ENCODE measurements at places on chromosomes 6 and 20. TPM values are rescaled to one million over a fixed set of nuclear protein-coding genes. Genes with fewer than 3 reads are reported as not detected.
A peak's percentile ranks its signal among the peaks of the same experiment; 100 is the strongest.

DNA sequence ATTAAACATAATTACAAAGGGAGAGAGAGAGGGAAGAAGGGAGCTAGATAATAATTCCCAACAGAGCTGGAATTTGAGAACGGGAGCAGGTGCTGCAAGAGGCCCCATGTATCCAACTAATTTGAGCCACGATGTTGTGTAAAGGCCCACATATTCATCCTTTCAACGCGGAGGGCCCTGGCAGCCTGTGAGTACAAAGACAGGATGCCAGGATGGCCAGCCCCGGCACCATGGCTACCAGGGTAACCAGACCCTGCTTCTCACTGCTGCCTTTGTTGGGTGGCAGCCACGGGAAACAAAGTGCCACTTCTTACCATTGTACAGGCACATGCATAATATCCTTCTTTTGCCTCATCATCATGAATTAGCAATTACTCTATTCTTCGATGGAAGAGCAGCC is 492.0 kb upstream of the NRSN1 start:
- no peaks in the 10 kb centered on the region for H3K36me3 ChIP-seq
- H3K4me3 ChIP-seq, result no peak overlapping the region
- peak; percentile 78 for DNase-seq
- peaks cover 7% of the 10 kb centered on the region for H3K4me1 ChIP-seq

DNA sequence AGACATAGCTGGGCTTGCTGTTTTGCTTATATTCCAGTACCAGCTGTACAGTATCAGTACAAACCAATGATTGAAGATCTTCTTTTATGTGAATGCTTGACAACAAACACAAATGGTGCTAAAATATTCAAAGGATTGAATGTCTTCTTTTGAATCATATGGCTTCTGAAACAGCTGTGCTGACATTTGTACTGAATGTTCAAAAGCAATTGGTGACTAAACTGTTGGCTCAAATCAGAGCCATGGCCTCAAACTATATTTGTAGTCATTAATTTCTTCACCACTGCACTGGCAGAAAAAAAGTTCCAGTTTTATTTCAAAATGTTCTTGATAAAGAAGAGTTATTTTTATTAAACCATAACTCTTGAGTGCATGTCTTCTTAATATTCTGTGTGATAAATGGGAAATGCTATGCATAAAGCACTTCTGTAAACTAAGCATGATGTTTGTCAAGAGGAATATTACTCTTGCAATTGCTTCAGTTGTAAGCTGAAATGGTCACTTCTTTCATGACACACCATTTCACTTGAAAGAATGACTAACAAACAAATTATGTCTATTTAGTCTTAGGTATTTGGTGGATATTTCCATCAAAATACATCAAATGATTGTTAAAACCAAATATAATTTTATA is 45.9 kb upstream of the CENPW start:
- H3K36me3 ChIP-seq, result no peaks in the 10 kb centered on the region
- no peaks in the 10 kb centered on the region for H3K4me1 ChIP-seq
- no peak overlapping the region for H3K4me3 ChIP-seq
- no peak for DNase-seq
- no peaks in the 10 kb centered on the region for H3K27me3 ChIP-seq
- H3K27ac ChIP-seq, result no peak overlapping the region

GRCh38 chr6:156976216-156977127 is 199.3 kb downstream of the ARID1B start:
- no peak overlapping the region for H3K27ac ChIP-seq
- H3K36me3 ChIP-seq, result no peaks in the 10 kb centered on the region
- no peaks in the 10 kb centered on the region for H3K27me3 ChIP-seq
- peak; percentile 67 for DNase-seq

The PRDM1 gene
- polyA plus RNA-seq, result 2.2 TPM

GRCh38 chr20:56259948-56260347 is 11.4 kb downstream of the MC3R start:
- H3K4me3 ChIP-seq, result no peak overlapping the region
- H3K27me3 ChIP-seq, result no peaks in the 10 kb centered on the region
- no peak for DNase-seq
- no peaks in the 10 kb centered on the region for H3K36me3 ChIP-seq
- H3K27ac ChIP-seq, result no peak overlapping the region

GRCh38 chr6:112296694-112297093 is 42.3 kb upstream of the LAMA4 start:
- H3K36me3 ChIP-seq, result no peaks in the 10 kb centered on the region
- no peak overlapping the region for H3K4me3 ChIP-seq
- DNase-seq, result no peak

- DNase-seq, result peak; percentile 25
- H3K27me3 ChIP-seq, result no peaks in the 10 kb centered on the region
- no peaks in the 10 kb centered on the region for H3K36me3 ChIP-seq
- H3K4me3 ChIP-seq, result no peak overlapping the region
- no peaks in the 10 kb centered on the region for H3K4me1 ChIP-seq
These were observed 443.4 kb upstream of the MMS22L start for GRCh38 chr6:97726378-97726777.

DNA sequence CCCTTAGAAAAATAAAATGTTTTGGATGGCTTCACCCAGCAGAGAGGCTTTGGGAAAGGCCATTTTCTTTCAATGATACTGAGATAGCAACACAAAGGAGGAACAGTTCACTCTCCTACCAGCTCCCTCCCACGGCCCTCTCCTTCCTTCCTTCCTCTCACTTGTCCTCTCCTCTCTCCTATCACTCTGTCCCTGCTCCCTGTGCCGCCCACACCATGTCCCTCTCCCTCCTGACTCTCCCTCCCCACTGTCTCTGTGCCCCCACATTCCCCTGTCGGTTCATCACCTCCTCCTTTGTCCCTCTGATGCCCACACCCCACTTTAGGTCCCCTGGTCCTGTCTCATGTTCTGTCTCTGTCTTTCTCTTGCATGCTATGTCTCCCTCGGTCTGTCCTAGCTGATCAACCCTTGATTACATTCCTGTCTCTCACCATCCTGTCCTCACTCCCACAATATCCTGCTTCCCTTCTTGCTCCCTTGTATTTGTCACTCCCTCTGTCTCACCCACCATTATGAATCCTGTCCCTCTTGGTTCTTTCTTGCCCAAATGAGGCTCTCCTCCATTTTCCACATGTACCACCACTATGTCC is 30.1 kb downstream of the ELMO2 start:
- DNase-seq, result no peak
- H3K4me1 ChIP-seq, result no peaks in the 10 kb centered on the region
- H3K27me3 ChIP-seq, result no peaks in the 10 kb centered on the region
- no peak overlapping the region for H3K27ac ChIP-seq

The WFDC12 gene
- not detected for polyA plus RNA-seq

The WFDC5 gene
- polyA plus RNA-seq, result 0.57 TPM

DNA sequence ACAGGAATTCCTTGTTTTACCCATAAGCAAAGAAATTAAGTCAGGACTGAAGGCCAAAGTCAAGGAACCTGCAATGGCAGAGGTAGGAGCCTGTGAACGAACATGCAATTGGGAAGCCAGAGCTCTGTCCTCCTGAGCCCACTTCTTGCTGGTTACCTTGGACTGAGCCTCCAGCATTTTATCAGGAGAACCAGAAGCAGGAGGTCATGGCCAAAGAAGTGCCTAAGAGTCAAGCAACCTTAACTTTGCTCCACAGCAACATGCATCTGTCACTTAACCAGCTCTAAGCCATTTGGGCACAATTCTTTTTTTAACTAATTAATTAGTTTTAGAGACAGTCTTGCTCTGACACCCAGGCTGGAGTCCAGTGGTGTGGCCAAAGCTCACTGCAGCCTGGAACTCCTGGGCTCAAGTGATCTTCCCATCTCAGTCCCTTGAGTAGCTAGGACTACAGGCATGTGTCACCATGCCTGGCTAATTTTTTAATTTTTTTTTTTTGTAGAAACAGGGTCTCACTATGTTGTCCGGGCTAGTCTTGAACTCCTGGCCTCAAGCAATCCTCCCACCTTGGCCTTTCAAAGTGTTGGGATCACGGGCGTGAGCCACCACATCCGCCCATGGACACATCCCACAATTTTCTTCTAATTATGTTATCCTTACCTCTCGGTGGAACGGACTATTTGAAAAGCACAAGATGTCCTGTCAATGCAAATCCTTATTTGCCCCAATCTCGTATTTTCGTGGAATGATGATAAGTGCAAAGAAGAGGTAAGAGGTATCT is 334.2 kb downstream of the CD83 start:
- H3K36me3 ChIP-seq, result no peaks in the 10 kb centered on the region
- no peak overlapping the region for H3K4me3 ChIP-seq
- no peak overlapping the region for H3K27ac ChIP-seq
- no peaks in the 10 kb centered on the region for H3K27me3 ChIP-seq

The GCNT2 gene
- 9.5 TPM for polyA plus RNA-seq

The MRPS18A gene
- 31.1 TPM for polyA plus RNA-seq

DNA sequence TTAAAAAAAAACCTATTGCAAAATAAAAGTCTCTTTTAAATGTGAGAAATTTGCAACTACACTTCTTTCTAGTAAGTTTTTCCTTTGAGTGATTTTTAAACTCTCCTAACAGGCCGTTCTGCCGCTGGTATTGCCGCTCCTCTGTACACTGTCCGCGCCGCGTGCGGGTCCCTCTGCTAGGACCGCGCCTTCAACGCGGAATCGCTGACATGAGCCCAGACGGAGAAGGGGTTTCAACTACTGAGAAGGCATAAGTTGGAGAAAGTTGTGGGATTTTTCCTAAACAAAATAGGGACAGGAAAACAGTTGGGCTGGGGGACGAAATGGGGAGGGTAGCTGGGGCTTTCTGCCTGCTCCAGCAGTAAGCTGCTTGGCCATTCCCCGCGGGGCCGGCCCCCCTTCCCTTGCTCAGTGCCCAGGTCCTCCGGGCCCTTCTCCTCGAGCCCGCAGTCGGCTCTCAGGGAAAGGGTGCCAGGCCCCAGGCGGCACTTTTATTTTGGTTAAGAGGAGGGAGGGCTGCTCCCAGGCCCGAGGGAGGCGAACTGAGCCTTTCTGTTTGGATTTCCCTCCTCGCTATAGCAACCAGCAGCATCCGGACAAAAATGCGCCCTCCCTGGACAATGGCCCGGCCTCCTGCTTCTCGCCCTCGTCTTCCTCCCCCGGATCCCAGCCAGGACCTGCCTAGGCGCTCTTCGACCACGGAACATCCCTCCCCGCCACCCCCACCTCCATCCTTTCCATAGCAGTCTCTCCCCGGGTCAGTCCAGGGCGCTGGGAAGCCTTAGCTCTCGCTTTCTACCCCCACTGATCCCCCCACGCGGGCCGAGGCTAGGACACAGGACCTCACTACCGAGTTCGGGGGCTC is 6.8 kb upstream of the POU3F2 start:
- peak; percentile 64 for DNase-seq
- peak overlapping the region; percentile 91 for H3K27ac ChIP-seq
- H3K4me3 ChIP-seq, result peak overlapping the region; percentile 31
- H3K4me1 ChIP-seq, result peaks cover 55% of the 10 kb centered on the region

DNA sequence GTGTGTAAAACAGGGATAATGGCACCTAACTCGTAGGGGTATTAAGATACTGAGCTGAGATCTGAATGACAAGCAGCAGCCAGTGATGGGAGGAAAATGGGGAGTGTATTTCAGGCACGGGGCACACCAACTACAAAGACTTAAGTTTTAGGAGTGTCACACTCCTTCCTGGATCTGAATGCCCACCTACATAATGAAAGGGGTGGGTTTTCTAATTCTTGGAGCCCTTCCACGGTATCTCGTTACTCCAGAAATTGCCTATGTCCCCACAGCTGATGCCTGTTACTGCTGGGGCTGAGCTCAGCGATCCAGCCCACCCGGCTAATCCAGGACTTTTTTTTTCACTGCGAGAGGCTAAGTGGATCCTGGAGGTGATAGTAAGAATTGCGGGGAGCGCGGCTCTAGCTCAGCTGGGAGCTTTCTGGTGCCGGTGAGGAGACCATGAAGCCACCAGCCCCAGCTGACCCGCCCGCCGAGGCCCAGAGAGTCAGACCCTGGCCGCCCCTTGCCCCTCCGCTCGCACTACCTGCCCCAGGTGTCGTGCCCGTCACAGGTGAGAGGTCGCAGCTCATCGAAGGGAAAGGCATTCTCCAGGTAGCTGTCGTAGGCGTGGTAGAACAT is 727 bp downstream of the EDEM2 start:
- H3K4me3 ChIP-seq, result peak overlapping the region; percentile 68
- no peak for DNase-seq
- peaks cover 6% of the 10 kb centered on the region for H3K36me3 ChIP-seq

The PSORS1C1 gene
- polyA plus RNA-seq, result 0.38 TPM

The MRAP2 gene
- 8.4 TPM for polyA plus RNA-seq

DNA sequence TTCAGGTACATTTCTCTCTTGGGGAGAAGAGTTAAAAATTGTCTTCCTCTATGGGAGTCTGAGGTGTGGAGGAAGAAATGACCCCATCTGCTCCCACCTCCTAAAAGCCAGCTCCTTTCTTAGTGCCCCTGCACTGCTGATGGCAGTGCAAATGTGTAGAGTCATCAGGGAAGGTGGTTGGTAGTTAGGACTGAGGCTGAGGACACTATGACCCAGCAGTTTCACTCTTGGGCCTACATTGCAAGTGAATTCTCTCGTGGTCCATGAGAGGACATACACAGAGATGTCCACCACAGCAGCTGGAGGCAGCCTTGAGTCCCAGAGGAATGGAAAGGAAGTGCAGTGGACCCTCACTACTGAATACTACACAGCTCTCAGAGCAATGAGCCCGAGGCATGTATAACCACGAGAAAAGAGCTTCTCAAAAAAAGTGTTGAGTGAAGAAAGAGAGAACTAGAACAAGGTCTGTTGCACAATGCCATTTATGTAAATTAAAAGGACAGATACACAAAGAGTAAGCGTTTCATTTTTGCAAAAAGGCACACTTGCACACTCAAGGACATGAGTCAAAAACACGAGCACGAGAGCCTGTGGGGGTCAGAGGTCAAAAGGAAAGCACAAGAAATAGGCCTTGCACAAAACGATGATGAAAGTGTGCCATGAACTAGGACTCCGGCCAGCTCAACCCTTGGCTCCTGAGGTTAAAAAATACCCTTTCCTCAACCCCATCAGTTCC is 308.2 kb upstream of the PRND start:
- no peak overlapping the region for H3K27ac ChIP-seq
- no peaks in the 10 kb centered on the region for H3K4me1 ChIP-seq
- H3K27me3 ChIP-seq, result no peaks in the 10 kb centered on the region
- H3K36me3 ChIP-seq, result no peaks in the 10 kb centered on the region
- DNase-seq, result no peak

Data from spinal cord (tissue), 10 donors.